ENCODE measurements at places on chromosomes 2 and 18. TPM values are rescaled to one million over a fixed set of nuclear protein-coding genes. Genes with fewer than 3 reads are reported as not detected.

PLB1 gene
- total RNA-seq, result 3.1 TPM

FNDC4 gene
- total RNA-seq, result 15.6 TPM

ZNF532 gene
- total RNA-seq, result 39.5 TPM

CAPN14 gene
- total RNA-seq, result 0.12 TPM

WDR7 gene
- total RNA-seq, result 30.3 TPM

LRATD1 gene
- 3.5 TPM for total RNA-seq

RESP18 gene
- total RNA-seq, result not detected

DSG1 gene
- total RNA-seq, result not detected

IL18RAP gene
- not detected for total RNA-seq

TEX44 gene
- total RNA-seq, result not detected

All from uterine smooth muscle cell (primary cell).